ENCODE measurements at places on chromosomes 1 and 21.

- no peak for DNase-seq
Observed at GRCh38 chr1:67736750-67737149, 51.7 kb downstream of the GADD45A start.

GRCh38 chr1:226643177-226643576, 94.6 kb downstream of the STUM start:
- peak; percentile 43 for DNase-seq

GRCh38 chr1:17719874-17720273, 35.3 kb upstream of the ACTL8 start:
- DNase-seq, result no peak

DNA sequence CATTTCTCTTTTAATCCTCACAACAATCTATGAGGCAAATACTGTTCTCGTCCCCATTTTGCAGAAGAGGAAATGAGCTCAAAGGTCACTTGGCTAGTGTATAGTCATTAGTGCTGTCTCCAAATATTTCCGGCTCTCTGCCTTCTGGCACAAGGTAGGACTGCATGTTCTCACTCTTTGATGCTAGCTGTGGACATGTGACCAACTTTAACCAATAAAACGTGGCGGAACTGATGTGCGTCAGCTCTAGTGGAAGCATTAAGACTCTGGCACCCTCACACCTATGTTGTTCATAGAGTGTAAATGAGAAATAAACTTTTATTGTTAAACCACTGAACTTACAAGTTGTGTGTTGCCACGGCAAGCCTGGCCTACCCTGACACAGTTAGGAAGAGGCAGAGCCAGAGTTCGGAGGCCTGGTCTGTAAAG, 5.0 kb upstream of the KIF21B start:
- DNase-seq, result no peak

DNA sequence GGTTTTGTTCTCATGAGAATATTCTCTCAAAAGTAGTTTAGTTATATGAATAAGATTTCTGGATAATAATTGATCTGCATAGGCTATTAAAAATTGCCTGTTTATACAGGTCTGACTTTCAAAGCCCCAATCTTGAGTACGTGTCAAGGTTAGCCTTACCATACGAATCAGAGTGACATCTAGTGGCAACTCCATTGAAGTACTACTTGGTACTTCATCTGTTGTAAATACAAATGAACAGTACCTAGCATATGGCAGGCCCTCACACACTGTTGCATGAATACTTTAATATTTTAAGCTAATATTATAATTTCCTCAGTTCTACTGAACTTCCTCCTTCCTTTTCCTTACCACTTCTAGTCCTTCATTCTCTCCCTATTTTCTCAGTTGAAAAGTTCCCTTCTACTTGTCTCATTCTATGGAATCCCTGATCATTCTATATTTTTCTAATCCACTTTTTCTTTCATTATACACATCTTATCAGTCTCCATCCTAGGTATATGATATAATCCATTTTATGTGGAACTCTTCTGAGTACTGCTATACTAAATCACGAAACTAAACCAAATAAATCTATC, 101.2 kb downstream of the AKT3 start:
- DNase-seq, result peak; percentile 36

Data from large intestine (tissue), 12 donors.